ENCODE measurements at places on chromosomes 3 and 15.

GRCh38 chr3:133893683-133894352, 1.9 kb downstream of the RAB6B start:
- DNase-seq, result no peak

DNA sequence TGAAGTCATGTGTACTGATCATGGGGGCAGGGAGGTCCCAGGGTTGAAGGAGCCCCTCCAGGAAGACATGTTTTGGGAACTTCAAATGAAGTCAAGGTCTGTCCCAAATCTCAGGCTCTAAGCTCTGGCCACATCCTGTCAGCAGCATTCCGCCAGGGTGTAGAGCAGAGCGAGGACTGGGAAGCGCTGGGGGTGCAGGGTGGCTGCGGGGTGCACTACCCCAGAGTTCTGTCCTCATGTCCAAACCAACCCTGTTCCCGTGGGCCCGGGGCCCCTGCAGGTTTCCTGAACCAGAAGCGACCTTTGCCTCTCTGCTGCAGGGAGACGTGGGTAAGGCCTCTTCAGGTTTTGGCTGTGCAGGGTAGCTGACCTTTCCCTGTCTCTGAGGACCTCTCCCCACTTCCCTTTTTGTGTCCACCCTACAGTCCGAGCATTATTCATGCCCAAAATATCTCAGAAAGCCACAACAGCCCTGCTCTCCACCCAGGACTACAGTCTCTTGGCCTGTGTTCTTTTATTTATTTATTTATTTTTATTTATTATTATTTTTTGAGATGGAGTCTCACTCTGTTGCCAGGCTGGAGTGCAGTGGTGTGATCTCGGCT, 26.6 kb upstream of the FLNB start:
- no peak for DNase-seq

DNA sequence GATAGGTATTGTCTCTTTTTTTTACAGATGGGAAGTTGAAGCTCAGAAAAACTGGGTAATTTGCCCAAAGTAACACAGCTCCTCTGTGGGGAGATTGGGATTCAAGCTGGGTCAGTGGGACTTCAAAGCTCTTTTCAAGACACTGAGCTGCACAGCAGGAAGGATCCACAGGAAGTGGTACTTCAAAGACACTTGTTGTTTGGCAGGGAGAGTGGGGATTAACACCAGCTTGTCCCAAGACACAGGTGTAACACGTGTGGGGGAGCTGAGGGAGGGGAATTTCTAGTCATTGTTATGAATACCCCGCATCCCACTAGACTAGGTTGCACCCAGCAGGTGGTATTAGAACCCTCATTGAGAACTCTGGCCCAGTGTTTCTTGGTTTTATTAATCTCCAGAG, 116.0 kb downstream of the FOXB1 start:
- no peak for DNase-seq

DNA sequence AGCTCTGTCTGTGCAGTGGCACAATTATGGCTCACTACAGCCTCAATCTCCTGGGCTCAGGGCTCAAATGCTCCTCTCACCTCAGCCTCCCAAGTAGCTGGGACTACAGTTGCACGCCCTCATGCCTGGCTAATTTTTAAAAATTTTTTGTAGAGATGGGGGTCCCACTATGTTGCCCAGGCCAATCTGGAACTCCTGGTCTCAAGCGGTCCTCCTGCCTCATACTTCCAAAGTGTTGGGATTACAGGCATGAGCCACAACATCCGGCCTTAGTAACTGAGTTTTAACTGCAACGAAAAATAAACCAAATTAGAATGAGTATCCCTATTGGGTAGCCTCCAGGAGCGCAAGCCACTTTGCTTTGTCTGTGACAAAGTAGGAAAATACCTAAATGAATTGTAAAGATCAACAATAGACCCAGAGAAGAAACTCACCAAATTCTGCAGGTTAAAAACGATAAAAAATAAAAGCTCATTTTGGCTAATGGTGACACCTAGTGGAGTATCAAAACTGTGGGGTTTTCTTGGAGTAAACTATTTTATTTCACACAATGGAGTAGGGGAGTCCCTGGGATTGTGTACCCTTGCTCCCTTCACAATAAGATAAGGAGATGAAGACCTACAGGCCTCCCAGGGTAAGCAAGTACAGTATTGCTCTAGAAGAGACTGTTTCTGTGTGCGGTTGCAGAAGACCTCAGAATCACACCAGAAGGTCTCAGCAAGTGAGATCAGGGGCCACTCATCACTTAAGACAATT, 21.0 kb upstream of the CA12 start:
- DNase-seq, result no peak

DNA sequence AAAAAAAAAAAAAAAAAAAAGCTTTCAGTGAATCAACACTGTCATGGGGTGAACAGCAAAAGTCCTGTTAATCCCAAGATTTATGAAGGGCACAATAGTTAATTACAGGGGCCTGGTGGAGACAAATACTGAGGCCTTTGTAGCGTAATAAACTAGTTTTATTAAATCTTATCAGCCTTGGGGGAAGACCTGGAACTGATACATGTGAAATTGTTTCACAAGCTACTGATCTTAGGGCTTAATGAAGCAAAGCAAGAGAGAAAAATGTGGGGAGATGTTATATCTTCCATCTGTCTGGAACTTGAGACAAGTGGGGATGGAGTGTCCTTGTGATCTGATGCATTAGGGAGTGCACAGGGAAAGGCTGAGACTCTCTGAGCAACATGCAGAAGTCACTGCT, 47.9 kb upstream of the OSBPL11 start:
- DNase-seq, result no peak

DNA sequence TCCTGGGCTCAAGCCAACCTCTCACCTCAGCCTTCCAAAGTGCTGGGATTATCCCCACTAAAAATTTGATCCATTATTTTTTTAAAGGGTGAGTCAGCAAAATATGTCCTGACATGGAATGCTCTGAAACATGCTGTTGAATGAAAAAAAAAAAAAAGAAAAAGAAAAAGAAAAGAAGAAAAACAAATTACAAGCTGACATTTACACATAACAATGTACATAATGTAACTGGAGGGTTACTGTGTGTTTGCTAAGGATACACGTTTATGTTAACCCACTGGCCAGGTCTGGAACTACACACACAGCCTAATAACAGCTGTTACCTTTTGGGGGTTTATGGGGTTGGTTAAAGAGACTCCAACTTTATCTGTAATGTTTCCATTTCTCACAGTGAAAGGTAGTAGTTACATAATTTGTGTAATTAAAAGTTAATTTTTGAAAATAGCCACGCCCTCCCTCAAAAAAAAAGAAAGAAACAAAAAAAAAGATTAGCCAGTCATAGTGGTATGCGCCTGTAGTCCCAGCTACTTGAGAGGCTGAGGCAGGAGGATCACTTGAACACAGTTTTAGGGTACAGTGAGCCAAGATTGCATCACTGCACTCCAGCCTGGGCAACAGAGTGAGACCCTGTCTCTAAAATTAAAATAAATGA, 3.1 kb upstream of the MESP2 start:
- DNase-seq, result no peak

DNA sequence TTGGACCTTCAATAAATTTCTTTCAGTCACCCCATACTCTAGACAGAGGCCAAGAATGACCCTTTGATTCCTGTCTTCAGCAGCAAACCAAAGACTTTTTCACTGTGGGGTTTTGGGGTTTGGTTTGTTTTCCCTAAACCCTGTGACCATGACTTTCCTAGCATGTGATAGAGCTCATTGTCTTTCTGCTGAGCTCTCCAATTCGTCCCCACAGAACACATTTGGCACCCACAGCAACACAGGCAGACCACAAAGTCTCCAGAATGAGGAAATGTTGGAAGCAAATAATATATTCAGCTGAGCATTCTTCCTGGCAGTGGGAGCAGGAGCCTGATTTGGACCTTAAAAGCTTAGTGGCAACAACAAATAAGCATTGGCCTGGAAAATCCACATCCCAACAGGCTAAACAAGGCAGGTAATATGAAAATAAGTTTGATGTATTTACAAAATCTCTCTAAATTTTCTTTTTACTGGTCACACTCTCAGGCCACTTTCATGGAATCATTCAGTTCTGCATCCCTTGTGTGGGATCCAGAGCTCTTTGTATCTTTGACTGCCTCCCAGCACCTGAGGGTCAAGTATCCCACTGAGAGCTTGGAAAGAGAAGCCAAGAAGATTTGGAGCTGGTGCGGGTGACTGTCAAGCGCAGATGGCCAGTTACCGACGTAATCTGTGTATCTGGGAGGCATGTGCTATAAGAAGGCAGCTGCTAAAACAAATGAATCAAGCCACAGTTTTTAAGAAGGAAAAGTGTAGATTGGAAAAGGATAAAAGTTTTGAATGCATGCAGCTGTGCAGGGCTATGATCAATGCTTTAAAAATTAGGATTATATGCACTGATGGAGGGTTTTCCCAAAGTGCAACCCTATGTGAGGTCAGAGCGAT, 36.5 kb upstream of the CPB1 start:
- DNase-seq, result no peak

GRCh38 chr3:138113326-138113725, 2.1 kb downstream of the DZIP1L start:
- DNase-seq, result no peak

GRCh38 chr15:98146031-98146820, 185.7 kb downstream of the ARRDC4 start:
- DNase-seq, result no peak

DNA sequence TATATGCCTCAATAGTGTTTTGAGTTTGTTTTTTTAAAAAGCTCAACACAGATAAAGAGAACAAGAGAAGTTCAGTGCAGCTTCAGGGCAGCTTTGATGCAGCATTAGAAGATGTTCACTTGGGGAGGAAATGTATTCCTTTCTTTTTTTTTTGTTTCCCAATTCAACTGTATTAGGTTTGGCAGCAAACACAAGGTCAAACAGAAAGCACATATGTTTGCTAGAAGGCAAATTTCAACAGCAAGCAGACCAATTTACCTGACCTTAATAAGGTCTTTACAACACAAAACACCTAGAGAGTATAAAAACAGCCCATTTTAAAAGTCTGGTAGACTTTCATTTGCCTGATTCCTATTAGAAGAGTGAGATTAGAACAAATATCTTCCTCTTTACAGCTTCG, 7.3 kb upstream of the CDAN1 start:
- DNase-seq, result no peak

GRCh38 chr15:68249058-68249713, 19.7 kb upstream of the CLN6 start:
- DNase-seq, result no peak

- peak; percentile 65 for DNase-seq
Observed at GRCh38 chr15:90097475-90097874, 4.8 kb downstream of the IDH2 start.

- no peak for DNase-seq
Observed at GRCh38 chr3:170614214-170614966, 28.5 kb upstream of the SLC7A14 start.

DNA sequence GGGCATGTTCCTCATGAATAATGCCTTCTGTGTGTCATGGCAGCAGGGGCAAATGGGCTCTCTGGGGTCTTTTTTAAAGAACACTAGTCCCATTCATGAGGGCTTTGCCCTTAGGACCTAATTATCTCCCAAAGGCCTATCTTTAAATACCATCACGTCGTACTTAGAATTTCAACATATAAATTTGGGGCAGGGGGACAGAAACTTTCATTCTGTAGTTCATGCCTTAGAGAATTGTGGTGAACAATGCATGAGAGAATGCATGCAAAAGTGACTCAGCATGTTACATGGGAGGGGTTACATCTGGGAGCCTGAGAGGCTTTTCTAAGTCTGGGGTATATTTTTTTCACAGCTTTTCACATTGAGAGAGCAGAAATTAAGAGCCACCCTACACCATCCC, 208.5 kb upstream of the ROPN1 start:
- DNase-seq, result no peak

GRCh38 chr15:41926185-41927056, 32.6 kb upstream of the SPTBN5 start:
- no peak for DNase-seq

DNA sequence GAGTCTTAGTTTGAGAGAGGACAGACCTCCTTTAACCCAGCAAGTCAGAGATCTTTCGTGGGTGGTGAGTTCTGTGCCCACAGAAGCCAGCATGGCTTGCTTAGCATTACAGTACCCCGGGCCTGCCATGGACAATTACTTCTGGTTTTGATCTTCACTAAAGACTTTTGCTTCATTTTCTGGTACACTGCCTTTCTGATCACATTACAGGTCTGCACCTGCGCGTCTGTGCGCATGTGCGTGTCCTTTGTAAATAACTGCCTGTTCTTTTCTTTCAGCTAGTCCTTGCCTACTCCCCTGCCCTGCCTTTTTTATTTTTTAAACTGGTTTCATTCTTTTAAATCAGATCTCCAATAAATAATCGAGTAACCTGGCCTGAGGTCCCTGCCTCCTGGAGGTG, 57.1 kb upstream of the CMTM8 start:
- no peak for DNase-seq

- DNase-seq, result no peak
Observed at GRCh38 chr15:86076468-86076867, 3.2 kb upstream of the AGBL1 start.

DNA sequence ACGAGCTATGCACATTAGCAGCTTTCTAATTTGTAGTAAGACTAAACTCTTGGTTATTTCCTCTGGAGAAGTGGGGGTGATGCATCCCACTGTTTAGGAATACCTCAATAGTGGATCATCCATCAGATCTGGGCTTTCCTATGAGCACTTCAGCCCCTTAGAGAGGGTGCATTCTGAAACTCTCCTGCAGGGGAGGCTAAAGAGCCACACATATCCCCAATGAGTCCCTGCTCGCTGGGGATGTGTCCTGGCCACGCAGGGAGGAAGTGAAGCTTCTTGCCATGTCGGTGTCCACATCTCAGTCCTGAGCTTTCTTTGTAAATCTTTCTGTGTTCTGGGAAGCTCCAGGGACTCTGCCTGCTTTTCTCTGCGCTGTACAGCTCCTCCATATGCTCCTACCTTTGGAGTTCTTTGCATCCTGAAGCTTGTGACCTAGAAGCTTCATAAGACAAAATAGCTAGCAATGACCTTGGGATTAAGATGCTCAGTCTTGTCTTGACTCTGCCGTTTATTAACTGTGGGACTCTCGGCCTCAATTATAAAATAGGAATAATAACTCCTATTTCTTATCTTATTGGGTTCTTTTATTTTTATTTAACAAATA, 28.3 kb upstream of the MASP1 start:
- peak; percentile 45 for DNase-seq

- no peak for DNase-seq
Observed at GRCh38 chr3:78277801-78278200, 1237.9 kb downstream of the ROBO2 start.

DNA sequence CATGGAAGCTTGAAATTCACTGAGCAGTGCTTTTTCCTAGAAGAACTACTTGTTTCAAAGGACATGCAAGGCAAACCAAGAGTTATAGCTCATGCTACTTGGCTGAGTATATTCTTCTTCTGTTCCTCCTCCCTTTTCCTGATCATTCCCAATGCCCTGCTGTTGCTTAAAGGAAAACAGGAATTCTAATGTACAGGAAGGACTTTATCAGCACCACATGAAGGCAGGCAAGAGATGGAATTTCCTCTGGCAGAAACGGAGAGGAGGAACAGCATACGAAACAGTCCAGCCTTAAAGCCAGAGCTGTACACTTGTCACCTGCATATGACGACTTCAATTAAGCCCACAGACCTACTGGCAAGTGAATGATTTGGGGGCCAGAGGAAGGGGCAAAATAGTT, 15.7 kb downstream of the MEIS2 start:
- DNase-seq, result no peak
